Left forelimb (tissue), 1 donor: ENCODE measurements at places on chromosomes 13 and 19.

- DNase-seq: no peak
Measured at GRCh38 chr13:25268561-25268960, 18.7 kb downstream of the MTMR6 start.

DNA sequence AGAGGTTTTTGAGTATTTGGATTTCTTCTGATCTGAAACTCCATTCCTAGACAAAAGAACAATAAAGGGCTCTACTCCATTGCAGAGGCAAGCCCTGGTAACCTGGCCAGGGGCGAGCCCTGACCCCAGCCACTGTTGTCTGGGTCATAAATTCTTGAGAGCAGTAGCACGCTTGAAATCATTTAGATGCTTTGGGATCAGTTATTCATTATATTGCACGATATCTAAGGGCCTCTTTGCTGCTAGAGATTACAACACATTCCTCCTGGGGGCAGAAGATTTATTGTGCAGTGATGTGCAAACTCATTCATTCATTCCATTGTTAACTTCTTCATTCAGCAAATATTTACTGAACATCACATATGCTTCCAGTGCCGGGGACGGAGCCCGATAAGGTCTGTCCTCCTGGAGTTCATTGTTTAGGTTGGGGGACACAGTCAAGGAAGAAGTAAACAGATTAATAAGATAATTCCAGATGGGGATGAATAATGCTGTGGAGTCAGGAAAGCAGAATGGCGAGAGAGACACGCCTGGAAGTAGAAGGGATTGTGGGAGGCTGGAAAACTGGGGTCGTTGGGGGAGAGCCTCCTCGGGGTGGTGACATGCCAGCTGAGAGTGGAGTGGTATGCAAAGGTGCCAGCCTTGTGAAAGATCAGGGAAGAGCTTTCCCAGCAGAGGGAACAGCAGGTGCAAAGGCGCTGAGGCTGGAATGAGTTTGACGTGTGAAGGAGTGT, 34.9 kb downstream of the SIPA1L3 start:
- no peak for DNase-seq

DNA sequence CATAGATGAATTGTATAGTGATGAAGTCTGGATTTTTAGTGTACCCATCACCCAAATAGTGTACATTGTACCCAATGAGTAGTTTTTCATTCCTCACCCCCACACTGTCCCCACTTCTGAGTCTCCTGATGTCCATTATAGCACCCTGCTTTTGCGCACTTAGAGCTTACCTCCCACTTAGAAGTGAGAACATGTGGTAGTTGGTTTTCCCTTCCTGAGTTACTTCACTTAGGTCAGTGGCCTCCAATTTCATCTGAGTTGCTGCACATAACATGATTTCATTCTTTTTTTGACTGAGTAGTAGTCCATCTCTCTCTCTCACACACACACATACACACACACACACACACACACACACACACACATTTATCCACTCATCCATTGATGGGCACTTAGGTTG, 43.2 kb upstream of the ALOX5AP start:
- no peak for DNase-seq

GRCh38 chr13:51818781-51819511, 15.0 kb upstream of the DHRS12 start:
- no peak for DNase-seq

DNA sequence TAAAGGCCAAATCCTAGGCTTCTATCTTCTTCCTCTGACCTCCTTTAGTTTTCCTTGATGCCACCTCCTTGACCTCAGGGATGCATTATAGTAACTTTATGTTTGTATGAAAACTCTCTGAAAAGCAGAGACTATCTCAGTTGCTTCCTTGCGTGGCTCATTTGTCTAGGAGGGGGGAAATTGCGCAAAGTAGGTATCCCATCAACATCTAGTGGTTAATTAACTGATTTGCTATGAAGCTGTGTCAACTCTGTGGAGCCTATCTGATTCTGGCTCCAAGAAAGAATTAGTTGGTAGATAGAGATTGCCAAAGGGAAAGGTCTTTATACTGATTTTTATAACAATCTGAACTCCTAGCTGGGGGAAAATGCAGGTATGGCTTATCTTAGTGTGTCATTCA, 82.1 kb upstream of the FRY start:
- no peak for DNase-seq

DNA sequence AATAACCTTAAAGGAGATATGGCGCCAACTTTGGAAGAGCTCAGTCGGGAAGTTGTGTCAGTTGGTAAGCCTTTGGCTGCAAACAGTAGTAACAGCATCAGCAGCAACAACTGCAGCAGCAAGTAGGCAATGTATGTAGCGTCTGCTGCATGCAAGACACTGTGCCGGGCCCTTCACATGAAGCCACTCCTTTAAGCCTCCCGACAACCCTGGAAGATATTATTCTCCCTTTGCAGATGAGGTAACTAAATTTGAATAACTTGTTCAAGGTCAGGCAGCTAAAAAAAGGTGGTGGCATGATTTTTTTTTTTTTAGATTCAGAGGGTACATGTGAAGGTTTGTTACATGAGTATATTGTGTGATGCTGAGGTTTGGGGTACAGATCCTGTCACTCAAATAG, 19.7 kb downstream of the SIPA1L3 start:
- no peak for DNase-seq

- no peak for DNase-seq
Measured at GRCh38 chr13:23182142-23182541, 1.4 kb downstream of the SGCG start.

DNA sequence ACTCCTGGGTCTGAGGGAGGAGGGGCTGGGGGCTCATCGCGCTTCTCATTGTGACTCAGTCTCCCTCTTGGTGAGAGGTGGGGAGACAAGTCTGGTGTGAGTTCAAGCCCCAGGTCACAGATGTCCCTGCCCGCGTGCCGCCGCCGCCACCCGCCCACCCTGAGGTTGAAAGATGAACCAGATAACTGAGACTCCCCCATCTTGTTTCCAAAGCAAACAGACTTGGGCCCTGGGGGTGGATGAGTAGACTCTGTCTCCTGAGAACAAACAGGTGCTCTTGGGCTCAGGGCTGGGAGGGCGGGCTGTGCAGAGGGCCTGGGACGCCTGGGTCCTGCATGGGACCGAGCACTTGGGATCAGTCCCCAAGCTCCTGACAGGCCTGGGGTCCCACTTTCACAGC, 567 bp downstream of the SBK2 start:
- DNase-seq: no peak

DNA sequence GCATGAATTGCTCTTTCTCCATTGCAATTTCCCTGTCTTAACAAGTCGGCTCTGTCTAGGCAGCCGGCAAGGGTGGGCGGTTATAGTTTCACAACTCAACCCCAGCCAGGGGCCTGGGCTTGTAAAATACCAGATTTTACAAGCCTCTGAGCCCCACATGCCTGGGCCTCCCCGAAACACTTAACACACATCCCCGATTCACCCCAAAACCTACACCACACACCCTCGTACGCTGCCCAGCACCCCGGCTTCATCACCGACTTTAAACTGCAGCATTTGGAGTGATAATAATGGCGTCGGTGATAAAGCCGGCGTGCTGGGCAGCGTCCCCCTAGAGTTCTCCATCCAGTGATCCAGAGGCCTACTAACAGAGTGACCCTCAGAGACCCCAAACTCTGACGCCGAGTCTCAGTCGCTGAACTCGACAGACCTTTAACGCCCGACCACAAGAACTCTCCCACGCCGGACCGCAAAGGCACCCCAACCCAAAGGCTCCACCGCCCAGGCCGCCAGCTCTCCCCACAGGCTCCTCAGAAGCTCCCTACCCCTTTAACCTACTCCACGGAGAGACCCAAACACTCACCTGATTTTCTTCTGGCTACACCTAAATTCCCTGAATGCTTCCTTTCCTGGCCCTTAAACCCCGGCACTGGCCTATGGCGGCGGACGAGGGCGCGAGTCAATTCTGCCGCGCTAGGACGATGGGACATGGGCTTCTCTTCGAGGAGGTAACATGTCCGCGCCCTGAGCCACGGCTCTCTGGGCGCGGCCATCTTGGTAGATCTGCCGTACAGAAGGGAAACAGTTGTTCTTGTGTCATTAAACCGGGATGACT, at the start of gene ZNF649:
TSS of gene ZNF649 (minus strand) at position 687 of the 835 bp plus-strand sequence. CDS start 4,910 bp downstream, outside the sequence.
- peak; percentile 91 for DNase-seq

DNA sequence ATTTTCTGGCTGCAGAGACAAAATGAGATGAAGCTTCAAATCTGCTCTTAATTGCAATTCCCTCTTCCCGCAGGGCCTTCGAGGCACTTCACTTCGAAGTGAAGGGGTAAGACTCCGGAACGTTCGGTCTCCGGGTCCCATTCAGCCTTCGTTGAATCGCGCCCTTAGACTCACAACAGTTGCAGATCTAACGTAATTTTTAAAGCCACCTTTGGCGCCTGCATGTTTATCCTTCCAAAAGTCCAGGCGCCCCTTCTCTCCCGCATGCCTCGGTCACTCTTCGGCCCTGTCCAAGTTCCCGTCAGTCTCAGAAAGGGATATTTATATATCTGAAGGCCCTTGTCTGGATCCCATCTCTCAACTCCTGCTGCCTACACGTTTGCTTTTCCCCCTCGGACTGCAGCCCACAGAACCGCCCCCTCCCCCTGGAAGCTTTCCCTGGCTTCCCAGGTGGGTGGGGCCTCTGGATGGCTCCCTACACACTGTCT, 915 bp upstream of the KCTD12 start:
- DNase-seq: peak; percentile 77

DNA sequence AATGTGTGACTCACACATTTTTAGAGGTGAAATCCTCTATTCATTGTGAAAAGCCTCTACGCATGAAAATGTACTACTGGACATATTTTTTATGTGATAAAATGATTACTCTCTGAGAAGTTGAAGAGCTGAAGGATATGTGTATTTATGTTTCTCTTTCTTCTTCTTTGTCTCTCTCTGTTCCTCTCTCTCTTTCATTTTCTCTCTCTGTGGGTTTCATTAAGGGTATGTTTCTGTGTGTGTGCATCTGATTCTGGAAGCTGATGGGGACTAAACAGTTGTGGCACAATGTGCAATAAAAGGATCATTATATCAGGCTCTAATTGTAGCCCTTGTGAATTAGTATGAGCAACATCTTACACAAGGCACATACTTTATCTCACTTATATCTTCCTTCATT, 867.7 kb downstream of the PCDH9 start:
- no peak for DNase-seq

GRCh38 chr13:51934461-51935087, 72.8 kb downstream of the CCDC70 start:
- DNase-seq: no peak

GRCh38 chr13:45257638-45258333, 56.9 kb upstream of the KCTD4 start:
- DNase-seq: no peak

DNA sequence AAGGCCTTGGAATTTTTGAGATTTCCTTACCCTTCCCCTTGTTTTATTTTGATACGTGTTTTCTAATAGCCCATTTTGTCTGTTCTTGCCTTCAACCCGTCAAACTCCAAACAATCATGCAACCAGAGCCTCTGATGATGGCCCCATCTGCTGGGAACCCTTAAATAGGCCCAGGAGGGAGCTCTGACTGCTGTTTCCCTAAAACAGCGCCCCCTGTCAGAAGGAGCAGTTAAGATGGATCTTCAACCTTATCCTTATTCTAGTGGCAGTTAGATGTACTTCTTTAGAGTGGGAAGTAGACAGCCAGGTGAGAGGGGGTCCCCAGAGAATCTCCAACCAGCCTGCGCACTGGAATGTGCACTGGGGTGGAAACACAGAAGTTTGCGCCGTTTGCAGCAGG, 1031.0 kb upstream of the PCDH9 start:
- DNase-seq: no peak

- no peak for DNase-seq
Measured at GRCh38 chr13:59266478-59267063, 897.2 kb downstream of the DIAPH3 start.

DNA sequence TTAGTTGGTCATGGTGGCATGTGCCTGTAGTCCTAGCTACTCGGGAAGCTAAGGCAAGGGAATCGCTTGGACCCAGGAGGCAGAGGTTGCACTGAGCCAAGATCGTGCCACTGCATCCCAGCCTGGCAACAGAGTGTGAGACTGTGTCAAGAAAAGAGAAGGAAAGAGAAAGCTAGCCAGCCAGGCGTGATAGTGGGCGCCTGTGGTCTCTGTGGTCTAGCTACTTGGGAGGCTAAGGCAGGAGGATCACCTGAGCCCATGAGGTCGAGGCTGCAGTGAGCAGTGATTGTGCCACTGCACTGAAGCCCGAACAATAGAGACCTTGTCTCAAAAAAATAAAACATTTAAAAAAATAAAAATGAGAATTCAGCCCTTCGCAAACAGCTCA, 33.3 kb downstream of the TIMM13 start:
- no peak for DNase-seq

GRCh38 chr19:47280183-47280797, 5.6 kb downstream of the INAFM1 start:
- no peak for DNase-seq

DNA sequence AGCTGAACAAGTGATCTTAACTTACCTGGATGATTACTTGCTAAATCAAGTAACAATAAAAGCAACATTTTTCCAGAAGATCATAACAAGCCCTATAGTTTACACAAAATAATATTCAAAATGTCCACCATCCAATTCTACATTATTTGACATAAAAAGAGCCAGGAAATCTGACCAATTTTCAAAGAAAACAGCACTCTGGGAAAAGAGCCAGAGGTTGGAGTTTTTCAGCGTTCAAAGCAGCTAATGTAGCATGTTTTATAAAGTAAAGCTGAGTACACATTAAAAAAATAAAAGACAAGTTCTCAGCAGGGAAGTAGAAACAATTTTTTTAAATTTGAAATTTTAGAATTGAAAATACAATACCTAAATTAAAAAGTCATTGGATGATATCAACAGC, 62.6 kb downstream of the UFM1 start:
- no peak for DNase-seq

DNA sequence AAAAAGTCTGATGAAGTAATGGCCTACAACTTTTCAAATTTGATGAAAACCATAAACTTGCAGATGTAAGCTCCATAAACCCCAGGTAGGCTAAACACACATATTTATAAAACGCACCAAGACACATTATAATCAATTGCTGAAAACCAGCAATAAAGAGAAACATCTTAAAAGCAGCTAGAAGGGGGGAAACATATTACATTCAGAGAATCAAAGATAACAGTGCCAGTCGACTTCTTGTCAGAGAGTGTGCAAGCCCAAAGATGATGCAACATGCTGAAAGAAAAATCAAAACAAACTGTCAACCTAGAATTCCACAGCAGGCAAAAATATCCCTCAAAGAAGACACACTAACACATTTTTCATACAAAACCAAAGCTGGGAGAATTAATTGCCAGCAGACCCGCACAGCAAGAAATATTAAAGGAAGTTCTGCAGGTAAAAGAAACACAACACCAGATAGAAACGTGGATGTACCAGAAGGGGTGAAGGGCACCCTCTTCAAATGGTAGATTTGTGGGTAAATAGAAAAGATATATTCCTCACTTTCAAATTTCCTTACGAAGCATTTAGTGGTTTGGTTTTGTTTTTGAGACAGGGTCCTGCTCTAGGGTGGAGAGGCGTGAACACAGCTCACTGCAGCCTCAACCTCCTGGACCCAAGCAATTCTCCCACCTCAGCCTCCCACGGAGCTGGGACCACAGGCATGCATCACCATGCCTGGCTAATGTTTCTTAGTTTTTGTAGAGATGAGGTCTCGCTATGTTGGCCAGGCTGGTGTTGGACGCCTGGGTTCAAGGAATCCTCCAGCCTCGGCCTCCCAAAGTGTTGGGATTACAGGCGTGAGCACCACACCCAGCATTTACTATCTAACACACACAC, 16.5 kb upstream of the ATP1A3 start:
- DNase-seq: no peak

- peak; percentile 68 for DNase-seq
Measured at GRCh38 chr13:42040730-42041010, 7.8 kb upstream of the DGKH start.
